ENCODE measurements at places on chromosomes 12 and 14. TPM values are rescaled to one million over a fixed set of nuclear protein-coding genes. Genes with fewer than 3 reads are reported as not detected.

Gene CCDC197
- polyA plus RNA-seq = not detected

Gene ZFC3H1
- 51.6 TPM for polyA plus RNA-seq

Gene DCN
- polyA plus RNA-seq = 603 TPM

Gene PRR4
- 4.4 TPM for polyA plus RNA-seq

Gene GAS2L3
- polyA plus RNA-seq = 16.7 TPM

Gene TMEM132C
- polyA plus RNA-seq = 1.9 TPM

Gene SYNDIG1L
- 0.29 TPM for polyA plus RNA-seq

Gene ADAM20
- polyA plus RNA-seq = 0.25 TPM

Gene KRT6C
- polyA plus RNA-seq = not detected

Gene EPYC
- polyA plus RNA-seq = not detected

All from left renal cortex interstitium (tissue), 4 donors.